ENCODE measurements at places on chromosomes 6 and 20. TPM values are rescaled to one million over a fixed set of nuclear protein-coding genes. Genes with fewer than 3 reads are reported as not detected.
A peak's percentile ranks its signal among the peaks of the same experiment; 100 is the strongest.

The SAPCD1 gene
- 8.6 TPM for total RNA-seq

The LY6G6F gene
- not detected for total RNA-seq

The SOD2 gene
- total RNA-seq: 50.5 TPM

The NMBR gene
- total RNA-seq: not detected

The FNDC1 gene
- not detected for total RNA-seq

The F13A1 gene
- 1.6 TPM for total RNA-seq

The TNXB gene
- 2.5 TPM for total RNA-seq

The CRISP2 gene
- total RNA-seq: not detected

DNA sequence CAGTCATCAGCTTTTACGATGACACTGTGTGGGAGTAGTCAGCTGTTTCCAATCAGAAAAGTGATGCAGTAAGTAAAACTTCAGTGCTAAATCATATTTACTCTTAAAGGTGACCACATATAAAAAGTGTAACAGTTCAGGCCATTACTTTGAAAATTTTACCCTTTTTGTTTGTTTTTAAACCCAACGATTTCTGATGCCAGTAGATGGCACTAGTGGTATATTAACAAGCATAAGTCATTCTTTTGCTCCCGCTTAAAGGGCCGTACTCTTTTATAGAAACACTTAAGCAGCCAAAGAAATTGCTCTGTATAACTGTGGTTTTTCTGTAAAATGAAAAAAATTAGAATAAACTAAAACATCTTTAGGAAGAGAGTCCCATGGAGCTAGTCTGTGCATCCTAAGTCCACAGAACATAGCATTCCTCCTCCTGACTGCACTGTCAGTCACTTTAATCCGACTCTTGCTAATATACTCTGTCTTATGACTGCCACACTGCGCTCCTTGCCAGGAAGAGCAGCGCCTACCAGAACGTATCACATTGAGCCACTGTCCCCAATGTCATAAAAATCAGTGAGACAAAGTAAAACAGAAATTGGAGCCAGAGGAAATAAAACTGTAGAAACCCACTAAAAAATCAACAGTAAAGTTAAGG, 25.0 kb downstream of the HEBP2 start:
- DNase-seq: no peak

GRCh38 chr6:156175433-156175832, 601.7 kb upstream of the ARID1B start:
- no peak for DNase-seq

- no peak for DNase-seq
These were observed 170.4 kb upstream of the THEMIS start for GRCh38 chr6:128071212-128071611.

- no peak for DNase-seq
These were observed 368.2 kb downstream of the SYNE1 start for GRCh38 chr6:152268846-152269442.

GRCh38 chr20:59004493-59004762, 2.6 kb downstream of the CTSZ start:
- DNase-seq: no peak

- no peak for DNase-seq
These were observed 60.5 kb downstream of the PREX1 start for GRCh38 chr20:48766961-48767960.

GRCh38 chr6:63440057-63440456, 120.3 kb upstream of the LGSN start:
- DNase-seq: no peak

DNA sequence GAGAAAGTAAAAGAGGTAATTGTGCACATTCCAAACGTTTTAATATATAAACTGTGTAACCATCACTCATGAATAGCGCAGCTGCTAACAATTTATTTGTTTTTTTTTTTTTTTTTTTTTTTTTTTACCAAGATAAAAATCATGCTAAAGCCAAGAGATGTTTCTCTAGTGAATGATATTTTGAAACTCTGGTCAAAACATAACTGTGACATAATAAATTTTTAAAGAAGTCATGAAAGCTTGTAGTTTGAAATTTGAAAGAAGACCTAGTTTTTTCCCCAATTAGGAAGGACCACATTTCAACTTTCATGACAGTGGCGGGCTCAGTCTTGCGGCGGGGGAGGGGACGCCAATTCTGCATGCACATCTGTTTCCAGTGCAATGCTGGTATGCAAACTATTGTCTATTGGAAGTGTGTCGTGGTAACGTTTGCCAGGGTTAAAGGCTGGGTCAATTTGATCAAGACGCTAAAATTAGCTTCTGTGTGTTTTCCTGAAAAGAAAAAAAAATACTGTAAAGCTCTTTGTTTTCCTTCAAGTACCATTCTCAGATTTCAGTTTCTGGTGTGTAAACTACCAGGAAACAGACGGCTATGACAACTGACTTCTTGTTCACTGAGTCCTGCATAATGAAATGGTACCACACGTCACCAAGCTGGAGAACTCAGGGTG, 211.9 kb downstream of the FOXC1 start:
- peak; percentile 4 for DNase-seq

DNA sequence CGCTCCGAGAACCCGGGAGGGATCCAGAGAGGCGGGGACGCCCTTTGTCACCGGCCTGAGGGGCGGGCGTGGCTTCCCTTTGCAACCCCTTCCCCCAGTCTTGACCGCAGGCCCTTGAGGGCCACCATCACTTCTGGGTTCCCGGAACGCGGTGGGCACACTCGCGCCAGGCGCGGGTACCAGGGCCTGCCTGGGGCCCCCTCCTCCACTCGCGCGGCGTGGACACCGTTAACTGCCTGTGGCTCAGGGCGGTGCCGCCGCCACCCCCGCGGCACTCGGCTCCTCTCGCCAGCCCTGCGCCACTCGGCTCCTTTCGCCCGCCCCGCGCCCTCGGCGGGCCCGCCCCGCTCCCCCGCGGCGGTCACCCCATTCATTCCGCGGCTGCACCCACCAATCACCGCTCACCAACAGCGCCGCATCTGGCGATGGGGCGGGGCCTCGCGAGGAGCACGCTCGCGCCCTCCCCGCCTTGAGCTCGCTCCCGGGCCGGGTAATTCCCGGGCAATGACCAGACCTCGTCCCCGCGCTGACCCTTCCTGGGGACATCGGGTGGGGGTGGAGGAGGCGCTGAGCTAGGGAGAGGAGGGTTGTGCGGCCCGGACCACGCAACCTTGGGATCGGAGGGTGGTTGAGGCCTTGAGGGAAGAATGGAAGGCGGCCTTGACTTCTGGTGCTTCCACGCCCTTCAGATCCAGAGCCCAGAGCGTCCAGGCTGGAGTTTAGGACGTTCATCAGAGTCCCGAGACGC, 10.5 kb upstream of the ELOVL5 start:
- peak; percentile 78 for DNase-seq

GRCh38 chr20:44475694-44476560, at the start of gene TTPAL:
TTPAL (plus strand) TSS chr20:44475874; CDS start chr20:44480000, 4,126 bp downstream.
- DNase-seq: peak; percentile 68

DNA sequence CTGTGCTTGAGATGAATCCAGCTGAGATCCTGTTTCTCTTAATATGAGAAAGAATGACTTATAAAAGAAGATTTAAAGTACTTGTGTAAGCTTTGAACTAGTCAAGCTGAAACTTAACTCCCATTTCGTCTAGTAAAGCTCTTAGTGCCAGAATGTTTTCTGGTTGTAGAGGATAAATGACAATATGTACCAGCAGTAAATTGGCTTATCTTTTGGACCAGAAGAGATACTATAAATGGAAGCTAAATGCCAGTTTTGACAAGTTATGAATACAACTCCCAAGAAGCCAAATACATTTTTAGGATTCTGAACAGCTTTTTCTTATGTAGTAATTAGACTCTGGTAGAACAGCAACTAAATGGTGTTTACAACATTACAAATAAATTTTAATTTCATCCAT, 608.7 kb downstream of the EYS start:
- no peak for DNase-seq

- no peak for DNase-seq
These were observed 2.2 kb upstream of the MAPK13 start for GRCh38 chr6:36128073-36128472.

- no peak for DNase-seq
These were observed 8.2 kb downstream of the MYB start for GRCh38 chr6:135189344-135189743.

GRCh38 chr6:67558985-67559384, 1076.1 kb upstream of the ADGRB3 start:
- no peak for DNase-seq

DNA sequence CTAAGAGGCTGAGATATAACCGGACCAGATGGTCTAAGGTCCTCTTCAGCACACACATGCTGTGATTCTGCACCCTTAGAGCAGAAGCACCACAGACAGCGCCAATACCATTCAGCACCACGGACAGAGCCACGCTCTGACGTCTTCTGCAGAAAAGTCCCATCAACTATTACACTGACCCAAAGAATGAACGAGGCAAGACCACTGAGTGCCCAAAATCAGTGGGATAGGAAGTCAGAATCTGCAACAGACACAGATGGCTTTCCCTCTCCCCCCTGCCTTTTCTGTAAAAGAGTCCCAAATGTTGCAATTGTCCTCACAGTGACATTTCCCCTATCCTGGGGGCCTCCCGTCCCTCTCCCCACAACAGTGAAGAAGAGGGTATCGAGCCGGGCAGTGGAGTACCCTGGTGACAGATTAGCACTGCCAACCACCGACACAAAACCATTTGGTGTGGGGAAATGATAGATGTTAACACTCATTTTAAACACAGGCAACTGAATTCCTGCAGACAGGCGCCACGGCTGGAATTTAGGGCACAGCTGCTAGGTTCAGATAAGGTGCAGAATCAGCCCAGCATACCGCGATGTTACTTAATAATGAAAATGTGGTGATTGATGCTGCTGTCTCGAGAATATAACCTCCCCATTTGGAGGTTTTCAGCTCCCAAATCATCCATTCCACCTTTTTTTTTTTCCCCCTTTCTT, 66.6 kb upstream of the CTNNBL1 start:
- DNase-seq: no peak

- DNase-seq: no peak
These were observed 59.9 kb downstream of the RTN4IP1 start for GRCh38 chr6:106569428-106569827.

DNA sequence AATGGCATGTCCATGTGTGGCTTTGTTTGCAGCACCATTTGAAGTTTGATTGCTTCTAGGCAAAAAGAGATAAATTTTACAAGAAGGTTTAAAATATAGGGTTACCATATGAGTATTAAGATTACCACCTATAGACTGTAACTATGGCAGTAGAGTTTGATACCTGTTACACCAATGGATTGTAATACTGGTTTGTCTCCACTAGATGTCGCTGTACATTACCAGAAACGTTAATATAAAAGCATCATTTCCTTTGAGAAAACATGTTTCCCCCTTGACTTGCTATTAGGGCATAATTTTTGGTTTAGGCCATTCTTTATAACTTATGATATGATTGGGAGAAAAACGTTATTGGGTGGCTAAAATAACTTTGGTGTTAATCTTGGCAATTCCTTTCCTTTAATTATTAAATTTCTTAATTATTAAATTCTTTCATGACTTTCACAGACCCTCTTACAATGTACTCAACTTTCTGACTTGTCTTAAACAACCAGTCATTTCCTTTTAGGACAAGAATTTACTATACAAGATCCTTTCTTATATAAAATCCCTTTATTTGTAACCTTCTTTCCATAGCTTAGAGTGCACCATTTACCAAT, 42.8 kb downstream of the HLA-DPB1 start:
- no peak for DNase-seq

- no peak for DNase-seq
These were observed 60.2 kb upstream of the NEDD9 start for GRCh38 chr6:11292594-11293236.

DNA sequence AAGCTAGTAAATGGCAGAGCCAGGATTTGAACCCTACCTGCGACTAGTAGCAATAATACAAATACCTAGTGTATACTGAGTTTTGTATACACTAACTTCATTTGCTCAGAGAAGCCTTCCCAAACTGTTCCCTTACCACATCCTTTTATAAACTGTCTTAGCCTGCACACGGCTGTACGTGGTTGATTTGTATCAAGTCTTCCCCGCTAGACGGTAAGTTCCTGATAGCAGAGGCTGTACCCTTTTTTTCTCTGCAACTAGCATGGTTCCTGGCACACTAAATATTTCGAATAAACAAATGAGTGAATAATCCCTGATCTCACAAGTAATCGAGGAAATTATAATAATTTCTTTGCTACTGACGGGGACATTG, 636 bp downstream of the RTF2 start:
- DNase-seq: no peak

- DNase-seq: no peak
These were observed 293.4 kb upstream of the SPTLC3 start for GRCh38 chr20:12715371-12715770.

- DNase-seq: no peak
These were observed 35.1 kb downstream of the EYS start for GRCh38 chr6:65671922-65672321.

- DNase-seq: no peak
These were observed 205.6 kb upstream of the GGTLC1 start for GRCh38 chr20:24194143-24194542.

- DNase-seq: peak; percentile 13
These were observed at the start of gene PABPC1L for GRCh38 chr20:44909872-44910689. PABPC1L (plus strand) TSS chr20:44910060; CDS start chr20:44910144, 84 bp downstream.

- peak; percentile 27 for DNase-seq
These were observed 94.0 kb downstream of the ADGRG6 start for GRCh38 chr6:142395768-142396231.

- DNase-seq: no peak
These were observed 46.8 kb upstream of the SH3BGRL2 start for GRCh38 chr6:79584332-79584731.

DNA sequence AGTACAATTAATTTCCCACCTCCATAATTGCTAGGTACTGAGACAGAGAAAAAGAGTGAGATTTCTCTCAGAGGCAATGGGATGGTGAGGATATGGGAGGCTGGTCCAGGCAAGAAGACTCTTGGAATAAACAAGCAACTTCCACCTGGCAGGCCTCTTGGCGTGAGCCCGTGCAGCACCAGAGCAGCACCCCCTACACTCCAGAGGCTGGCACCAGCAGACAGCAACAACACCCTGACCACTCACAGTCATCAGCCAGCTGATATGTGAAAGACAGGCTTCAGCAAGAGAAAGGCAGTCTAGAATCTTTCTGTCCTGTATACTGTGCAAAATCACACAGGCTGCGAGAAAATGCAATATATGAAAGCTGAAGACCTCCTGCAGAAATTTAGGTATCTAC, 59.7 kb downstream of the KIF13A start:
- DNase-seq: no peak

DNA sequence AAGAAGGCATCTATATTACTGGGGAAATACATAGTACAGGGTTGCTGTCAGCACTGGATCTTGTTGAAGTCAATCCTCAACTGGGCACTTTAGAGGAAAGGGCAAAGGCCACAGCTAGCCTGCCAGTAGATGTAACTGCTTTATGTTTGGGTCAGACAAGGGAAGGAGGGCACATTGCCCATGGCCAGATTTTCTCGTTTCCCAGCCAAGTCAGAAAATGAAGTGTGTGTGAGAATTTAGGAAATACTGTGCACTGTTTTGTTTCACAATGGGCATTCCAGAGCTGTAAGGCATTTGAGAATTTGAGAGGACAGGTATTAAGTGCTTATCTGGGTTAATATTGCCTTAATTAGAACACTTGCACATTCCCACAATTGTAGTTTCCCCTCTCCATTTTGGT, 183.9 kb upstream of the MCHR2 start:
- no peak for DNase-seq

- no peak for DNase-seq
These were observed 209.8 kb downstream of the ZMYND8 start for GRCh38 chr20:47146686-47147085.

- DNase-seq: no peak
These were observed 42.0 kb downstream of the RNF217 start for GRCh38 chr6:125004198-125004597.
